ENCODE measurements at places on chromosomes 1 and 21.
A peak's percentile ranks its signal among the peaks of the same experiment; 100 is the strongest.

GRCh38 chr1:211788626-211789025 is 41.9 kb downstream of the LPGAT1 start:
- DNase-seq: no peak

DNA sequence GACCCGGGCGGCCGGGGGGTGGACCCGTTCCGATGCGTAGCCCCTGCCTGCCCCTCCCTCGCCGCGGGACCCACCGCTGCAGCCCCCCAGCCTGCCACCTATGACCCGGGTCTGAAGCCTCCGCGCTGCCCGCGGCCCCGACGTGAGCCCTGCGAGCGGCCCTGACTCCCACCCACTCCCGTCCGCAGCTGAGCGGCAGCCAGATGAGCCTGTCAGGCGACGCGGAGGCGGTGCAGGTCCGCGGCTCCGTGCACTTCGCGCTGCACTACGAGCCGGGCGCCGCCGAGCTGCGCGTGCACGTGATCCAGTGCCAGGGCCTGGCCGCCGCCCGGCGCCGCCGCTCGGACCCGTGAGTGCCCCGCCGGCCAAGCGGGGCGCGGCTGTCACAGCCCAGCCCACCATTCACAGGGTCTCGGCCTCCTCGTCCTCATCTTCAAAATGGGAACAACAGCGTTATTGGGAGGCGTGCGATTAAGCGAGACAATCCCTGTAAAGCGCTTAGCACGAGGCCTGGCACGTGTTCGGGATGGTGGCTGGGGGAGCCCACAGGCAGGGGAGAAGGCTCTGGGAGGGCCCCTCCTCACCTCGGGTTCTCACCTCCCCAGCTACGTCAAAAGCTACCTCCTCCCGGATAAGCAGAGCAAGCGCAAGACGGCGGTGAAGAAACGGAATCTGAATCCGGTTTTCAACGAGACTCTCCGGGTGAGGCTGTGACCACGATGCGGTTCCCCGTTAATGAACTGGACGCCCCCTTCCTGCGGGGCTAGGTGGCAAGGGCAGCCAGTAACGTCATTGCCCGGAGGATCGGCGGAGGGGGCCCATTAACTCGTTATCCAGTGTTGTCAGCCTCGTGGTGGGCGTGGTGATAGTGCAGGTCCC is 8.2 kb downstream of the SYTL1 start:
- DNase-seq: peak; percentile 76

- peak; percentile 89 for DNase-seq
These were observed 4.6 kb downstream of the KLHDC8A start for GRCh38 chr1:205351984-205352713.

DNA sequence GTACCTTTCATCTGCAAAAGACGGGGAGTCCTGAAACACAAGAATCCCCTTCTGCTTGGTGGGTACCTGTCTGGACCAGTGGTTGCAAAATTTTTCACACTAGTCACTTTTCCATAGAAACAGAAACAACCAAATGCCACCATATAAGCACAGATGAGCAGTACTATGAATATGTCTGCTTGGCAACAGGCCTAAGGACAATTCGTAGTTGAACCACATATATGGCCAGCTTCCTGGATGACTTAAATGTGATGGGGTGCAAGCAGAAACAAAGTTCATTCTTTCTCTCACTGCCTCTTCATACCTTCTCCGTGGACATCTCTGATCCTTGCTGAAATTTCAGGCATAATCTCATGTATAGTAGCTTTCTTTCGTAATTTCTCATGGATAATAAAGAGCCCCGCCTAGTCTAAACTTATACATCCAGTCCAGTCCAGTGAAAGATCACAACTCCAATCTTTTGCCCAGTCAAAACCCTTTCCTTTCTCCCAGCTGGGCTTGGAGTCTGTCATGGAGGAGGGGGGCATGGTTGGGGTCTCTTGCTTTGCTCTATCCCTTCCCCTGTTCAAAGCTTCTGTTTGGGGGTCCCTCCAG is 7.0 kb downstream of the FCAMR start:
- DNase-seq: no peak

- DNase-seq: no peak
These were observed 59.6 kb downstream of the EXTL2 start for GRCh38 chr1:100834777-100835660.

DNA sequence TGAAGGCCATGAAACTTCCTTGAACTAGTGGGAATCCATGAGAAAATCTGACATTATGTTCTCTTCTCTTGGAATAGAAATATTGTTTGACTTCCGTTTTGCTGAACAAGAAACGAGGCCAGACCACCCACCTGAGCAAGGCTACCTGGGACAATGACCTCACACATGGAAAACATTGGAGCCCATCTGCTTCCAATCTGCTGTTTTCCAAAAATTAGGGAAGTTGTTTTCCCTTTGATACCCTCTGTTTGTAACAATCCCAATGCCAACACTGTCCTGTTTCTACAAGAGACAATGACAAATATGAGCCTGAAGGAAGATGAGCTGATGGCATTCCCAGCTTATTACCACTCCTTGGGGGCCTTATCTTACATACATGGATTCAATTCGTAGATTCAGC is 29.4 kb downstream of the OR2C3 start:
- DNase-seq: no peak

DNA sequence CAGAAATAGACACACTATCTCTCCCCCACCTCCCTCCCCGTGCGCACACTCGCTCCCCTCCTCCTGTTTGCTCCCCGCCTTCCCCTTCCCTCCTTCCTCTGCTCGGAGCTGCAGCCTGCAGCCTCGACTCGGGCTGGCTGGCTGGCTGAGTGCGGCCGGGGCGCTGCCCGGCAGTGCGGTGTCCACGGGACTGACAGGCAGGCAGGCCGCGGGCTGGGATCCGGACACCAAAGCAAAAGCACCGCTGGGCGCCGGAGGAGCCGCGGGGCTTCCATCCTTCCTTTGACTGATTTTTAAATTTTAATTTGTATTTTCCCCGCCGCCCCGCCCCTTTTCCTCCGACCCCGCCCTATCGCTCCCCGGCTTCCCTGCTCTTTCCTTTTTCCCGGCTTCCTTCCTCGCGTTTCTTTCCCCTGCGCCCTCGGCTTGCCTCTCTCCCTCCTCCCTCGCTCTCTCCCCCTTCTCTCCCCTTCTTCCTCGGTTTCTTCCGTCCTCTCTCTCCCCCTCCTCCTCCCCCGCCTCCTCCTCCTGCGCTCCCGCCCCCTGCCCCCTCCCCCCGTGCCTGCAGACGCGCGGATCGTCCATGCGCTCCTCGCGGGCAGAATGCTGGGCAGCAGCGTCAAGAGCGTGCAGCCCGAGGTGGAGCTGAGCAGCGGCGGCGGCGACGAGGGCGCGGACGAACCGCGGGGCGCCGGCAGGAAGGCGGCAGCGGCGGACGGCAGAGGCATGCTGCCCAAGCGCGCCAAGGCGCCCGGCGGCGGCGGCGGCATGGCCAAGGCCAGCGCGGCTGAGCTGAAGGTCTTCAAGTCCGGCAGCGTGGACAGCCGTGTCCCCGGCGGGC is 109.4 kb downstream of the NAV1 start:
- DNase-seq: peak; percentile 76

- no peak for DNase-seq
These were observed 10.5 kb downstream of the KCNJ15 start for GRCh38 chr21:38267136-38267755.

DNA sequence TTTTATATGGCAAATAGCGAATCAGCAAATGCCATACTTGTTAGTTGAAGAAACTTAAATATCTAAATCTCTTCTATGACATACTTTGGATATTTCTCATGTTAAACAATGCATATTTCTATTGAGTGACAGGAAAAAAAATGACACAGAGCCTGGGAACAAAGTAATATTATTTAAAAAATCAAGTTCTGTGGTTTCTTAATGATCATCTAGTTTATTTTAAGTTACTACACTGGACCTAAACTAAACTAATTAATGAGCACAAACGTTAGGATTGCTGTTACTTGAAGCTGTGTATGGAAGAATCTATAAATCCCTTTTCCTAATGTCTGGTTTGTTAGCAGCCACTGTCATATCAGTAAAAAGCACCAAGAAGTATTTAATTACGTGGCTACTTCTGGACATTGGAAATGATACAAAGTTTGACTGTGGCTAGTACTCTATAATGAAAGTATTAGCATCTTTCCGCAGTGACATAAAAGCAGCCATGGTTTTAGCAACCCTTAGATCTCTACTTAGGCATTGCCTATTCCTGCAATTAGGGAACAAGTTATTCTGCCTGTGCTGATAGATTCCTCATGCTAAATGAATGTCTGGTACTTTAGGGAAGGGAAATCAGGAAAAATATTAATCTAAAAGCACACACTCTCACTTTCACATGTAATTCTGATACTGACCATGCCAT is 981.7 kb upstream of the B3GALT2 start:
- no peak for DNase-seq

GRCh38 chr1:198788561-198789064 is 149.8 kb downstream of the PTPRC start:
- DNase-seq: no peak
